Subcutaneous preadipocyte (primary cell): ENCODE measurements at places on chromosomes 3 and 15. TPM values are rescaled to one million over a fixed set of nuclear protein-coding genes. Genes with fewer than 3 reads are reported as not detected.

The ENTPD3 gene
- total RNA-seq: not detected in 2 replicates

The CCK gene
- 0.73 TPM in 1 of 2 replicates, not detected in the other for total RNA-seq

The IGDCC3 gene
- total RNA-seq: not detected in 2 replicates

The PRTG gene
- 5.7 and 5.9 TPM in 2 replicates for total RNA-seq

The FETUB gene
- not detected in 2 replicates for total RNA-seq

The CYP8B1 gene
- total RNA-seq: not detected in 2 replicates

The EFHB gene
- 0.37 and 1.4 TPM in 2 replicates for total RNA-seq

The GOLGA8J gene
- total RNA-seq: not detected in 2 replicates

The CATSPER2 gene
- 0.39 and 1.5 TPM in 2 replicates for total RNA-seq

The APBA2 gene
- 2.3 and 2.9 TPM in 2 replicates for total RNA-seq

The ANO10 gene
- 23.1 and 25.6 TPM in 2 replicates for total RNA-seq

The MRPS25 gene
- total RNA-seq: 16.5 and 18.0 TPM in 2 replicates

The NAALADL2 gene
- total RNA-seq: 15.1 and 19.0 TPM in 2 replicates

The DUOX1 gene
- total RNA-seq: under 0.01 TPM in 1 of 2 replicates, not detected in the other

The MAGEL2 gene
- not detected in 2 replicates for total RNA-seq

The SPINK8 gene
- total RNA-seq: not detected in 2 replicates

The APEH gene
- total RNA-seq: 127 and 142 TPM in 2 replicates

The GCHFR gene
- total RNA-seq: 0.37 and 0.78 TPM in 2 replicates

The ESYT3 gene
- under 0.01 and 1.4 TPM in 2 replicates for total RNA-seq

The CPN2 gene
- not detected in 2 replicates for total RNA-seq

The SI gene
- total RNA-seq: not detected in 2 replicates

The CSPG4 gene
- total RNA-seq: 14.3 and 62.6 TPM in 2 replicates

The CELF6 gene
- not detected in 2 replicates for total RNA-seq

The CAMK1 gene
- 28.0 and 29.8 TPM in 2 replicates for total RNA-seq

The COLQ gene
- 0.37 and 0.98 TPM in 2 replicates for total RNA-seq

The TTC23 gene
- total RNA-seq: 19.4 and 20.6 TPM in 2 replicates

The LIPC gene
- 0.20 TPM in 1 of 2 replicates, not detected in the other for total RNA-seq

The SPESP1 gene
- total RNA-seq: 4.8 and 8.8 TPM in 2 replicates

The PP2D1 gene
- not detected in 2 replicates for total RNA-seq

The STAC gene
- 0.37 and 4.1 TPM in 2 replicates for total RNA-seq

The PLA2G4E gene
- not detected in 2 replicates for total RNA-seq

The EPHB3 gene
- total RNA-seq: 1.4 and 1.8 TPM in 2 replicates

The GCNT3 gene
- 0.37 and 0.39 TPM in 2 replicates for total RNA-seq

The CHRNA7 gene
- total RNA-seq: under 0.01 TPM in 2 replicates

The HRG gene
- total RNA-seq: not detected in 2 replicates

The KCNH8 gene
- total RNA-seq: not detected in 2 replicates

The OSTN gene
- not detected in 2 replicates for total RNA-seq

The POLQ gene
- 4.4 and 12.7 TPM in 2 replicates for total RNA-seq

The NANOGP8 gene
- 0.39 and 0.73 TPM in 2 replicates for total RNA-seq

The TP63 gene
- under 0.01 TPM in 2 replicates for total RNA-seq

The EPHA6 gene
- total RNA-seq: not detected in 2 replicates

The CHRNB4 gene
- total RNA-seq: not detected in 2 replicates

The ARRDC4 gene
- 7.2 and 19.1 TPM in 2 replicates for total RNA-seq

The PLXNB1 gene
- total RNA-seq: 18.4 and 21.3 TPM in 2 replicates

The NPAP1 gene
- total RNA-seq: not detected in 2 replicates

The ZNF35 gene
- 7.7 and 10.4 TPM in 2 replicates for total RNA-seq

The GNB4 gene
- total RNA-seq: 55.5 and 83.7 TPM in 2 replicates

The UNC13C gene
- total RNA-seq: not detected in 2 replicates

The RGMA gene
- 1.6 and 2.9 TPM in 2 replicates for total RNA-seq

The IL17RD gene
- 3.1 and 3.7 TPM in 2 replicates for total RNA-seq

The TRH gene
- not detected in 2 replicates for total RNA-seq

The SKOR1 gene
- total RNA-seq: under 0.01 TPM in 2 replicates

The CCDC66 gene
- 21.3 and 34.6 TPM in 2 replicates for total RNA-seq

The IFRD2 gene
- 133 and 152 TPM in 2 replicates for total RNA-seq

The MCF2L2 gene
- 0.73 and 1.6 TPM in 2 replicates for total RNA-seq

The GOLGA6D gene
- not detected in 2 replicates for total RNA-seq
